ENCODE measurements at places on chromosomes 12 and 14.
A peak's percentile ranks its signal among the peaks of the same experiment; 100 is the strongest.

- no peak for DNase-seq
Observed at GRCh38 chr12:68481181-68481941, 129.3 kb upstream of the RAP1B start.

GRCh38 chr12:130486146-130486435, 148.4 kb downstream of the PIWIL1 start:
- DNase-seq, result no peak

- no peak for DNase-seq
Observed at GRCh38 chr12:13745111-13745860, 236.1 kb downstream of the GRIN2B start.

GRCh38 chr14:78488938-78489337, 318.8 kb downstream of the NRXN3 start:
- DNase-seq, result no peak

GRCh38 chr12:28360253-28360652, 170.0 kb downstream of the CCDC91 start:
- no peak for DNase-seq

DNA sequence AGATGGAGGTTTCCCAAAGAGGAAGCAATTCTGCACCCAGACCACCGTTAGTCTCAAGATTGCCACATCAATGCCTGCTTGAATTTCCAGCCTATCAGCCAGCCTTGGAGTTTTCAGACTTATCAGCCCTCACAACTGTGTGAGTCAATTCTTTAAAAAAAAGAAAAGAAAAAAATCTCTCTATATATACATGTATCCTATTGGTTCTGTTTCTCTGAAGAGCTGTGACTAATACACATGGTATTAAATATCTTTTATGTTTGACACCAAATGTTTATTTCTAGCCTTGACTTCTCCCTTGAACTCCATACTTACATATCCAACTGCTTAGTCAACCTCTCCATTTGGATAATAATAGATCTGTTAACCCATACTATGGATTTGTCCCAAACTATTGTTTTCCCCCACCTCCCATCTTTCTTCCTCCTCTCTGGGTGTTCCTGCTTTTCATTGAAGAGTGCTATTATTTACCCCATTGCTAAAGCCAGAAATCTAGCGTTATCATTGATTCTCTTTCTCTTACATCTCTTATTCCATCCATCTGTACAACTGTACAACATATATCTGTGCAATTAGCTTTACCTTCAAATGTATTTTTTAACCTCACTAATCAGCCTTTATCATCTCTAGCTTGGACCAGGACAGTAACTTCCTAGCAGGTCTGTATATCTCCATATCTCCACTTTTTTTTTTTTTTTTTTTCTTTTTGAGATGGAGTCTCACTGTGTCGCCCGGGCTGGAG, 22.7 kb upstream of the EID3 start:
- DNase-seq, result peak; percentile 68

DNA sequence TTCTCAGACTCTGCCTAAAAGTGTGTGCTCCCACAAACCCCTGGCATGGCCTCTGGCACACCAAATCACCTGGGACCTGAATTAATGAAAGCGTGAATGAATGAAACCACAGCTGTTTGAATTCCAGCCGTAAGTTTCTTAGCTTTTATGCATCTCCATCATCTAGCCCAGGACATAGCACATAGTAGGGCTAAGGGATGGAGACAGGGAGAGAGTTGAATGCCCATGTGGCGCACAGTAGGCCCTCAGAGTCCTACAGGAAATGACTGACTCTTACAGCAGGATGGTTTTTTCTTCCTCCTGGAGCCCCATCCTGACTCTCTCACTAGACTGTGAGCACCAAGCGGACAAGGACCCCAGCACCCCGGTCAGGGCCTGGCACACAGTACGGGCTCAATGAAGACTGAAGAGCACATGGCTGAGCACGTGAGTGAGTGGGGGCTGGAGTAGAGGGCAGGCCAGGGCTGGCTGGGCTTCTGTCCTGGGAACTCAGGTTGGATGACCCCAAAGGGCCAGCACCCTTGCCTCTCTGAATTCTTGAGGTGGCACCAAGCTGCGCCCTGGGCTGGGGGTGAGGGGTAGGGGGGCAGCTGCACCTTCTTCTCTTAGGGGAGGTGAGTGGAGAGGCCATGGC, 351.3 kb downstream of the MED13L start:
- DNase-seq, result no peak

DNA sequence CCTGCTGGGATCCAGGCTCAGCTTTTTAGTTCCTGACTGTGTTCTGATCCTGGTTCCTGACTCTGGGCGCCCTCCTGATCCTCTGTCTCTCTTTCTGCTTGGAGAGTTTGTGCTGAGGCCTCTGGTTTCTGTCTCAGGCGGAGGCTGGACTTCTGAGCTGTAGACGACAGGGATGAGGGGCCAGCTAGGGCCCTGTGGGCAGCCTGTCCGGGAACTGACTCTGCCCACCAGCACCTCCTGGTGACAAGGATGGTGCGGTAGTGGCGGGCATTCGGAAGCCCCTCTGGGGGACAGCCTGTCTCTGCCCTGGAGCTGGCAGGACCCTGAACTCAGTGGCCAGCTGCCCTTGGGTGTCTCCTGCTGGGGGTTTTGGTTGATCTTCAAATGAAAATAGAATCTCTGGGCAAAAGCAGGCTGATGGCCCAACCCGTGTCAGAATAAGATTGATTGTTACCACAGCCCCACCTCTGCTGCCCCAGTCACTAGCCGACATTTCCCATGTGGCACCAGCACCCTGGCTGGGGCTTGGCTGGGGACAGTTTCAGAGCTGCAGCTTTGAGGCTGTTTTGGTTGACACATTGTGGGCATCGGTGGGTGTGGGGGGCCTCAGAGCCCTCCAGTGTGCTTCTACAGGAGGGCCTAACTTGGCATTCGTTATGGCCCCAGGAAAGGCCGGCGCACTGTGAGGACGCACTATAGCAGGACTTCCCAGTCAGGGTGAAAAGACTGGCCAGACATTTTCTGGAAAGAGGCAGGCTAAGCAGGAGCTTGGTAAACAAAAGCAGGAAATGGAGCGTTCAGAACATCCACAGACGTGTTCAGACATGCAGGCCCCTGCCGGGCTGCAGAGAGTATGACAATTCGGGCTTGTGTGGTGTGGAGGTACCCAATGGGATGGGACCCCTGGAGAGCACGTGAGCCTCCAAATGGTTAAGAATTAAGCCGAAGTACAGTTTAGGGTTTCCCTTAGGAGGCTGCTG, 16.2 kb downstream of the KRT80 start:
- DNase-seq, result no peak

DNA sequence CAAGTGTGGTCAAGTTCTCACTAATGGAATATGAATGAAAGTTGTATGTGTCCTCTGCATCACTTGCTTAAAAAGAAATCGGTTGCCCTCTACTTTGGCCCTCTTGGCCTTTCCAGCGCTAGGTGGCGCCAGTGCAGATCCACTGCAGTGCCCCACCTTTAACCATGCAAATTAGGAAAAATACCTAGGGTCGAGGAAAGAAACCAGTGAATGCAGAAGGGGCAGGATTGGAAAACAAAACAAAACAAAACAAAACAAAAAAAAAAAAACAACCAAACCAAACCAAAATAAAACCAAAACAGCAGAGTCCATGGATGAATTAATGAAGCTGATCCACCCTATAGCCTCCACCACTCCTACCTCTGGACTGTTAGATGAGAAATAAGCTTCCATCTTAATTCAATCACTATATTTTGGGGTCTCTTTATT, 12.9 kb upstream of the NEMF start:
- DNase-seq, result no peak

DNA sequence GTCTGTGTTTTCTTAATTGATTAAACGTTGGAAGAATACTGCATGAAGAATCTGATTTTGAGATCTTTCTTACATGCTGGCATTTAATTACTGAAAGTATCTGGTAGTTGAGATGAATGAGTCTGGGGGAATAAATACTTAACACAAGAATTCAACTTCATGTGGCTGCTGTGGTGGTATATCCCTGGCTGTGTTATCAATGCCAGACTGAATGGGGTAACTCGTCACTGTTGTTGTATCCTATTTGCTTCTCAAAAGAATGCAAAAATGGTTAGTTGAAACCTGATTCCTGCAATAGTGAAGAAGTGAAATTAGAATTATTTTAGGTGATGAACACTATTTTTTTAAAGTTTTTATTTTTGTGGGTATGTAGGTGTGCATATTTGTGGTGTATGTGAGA, 72.5 kb downstream of the HMGA2 start:
- DNase-seq, result no peak

GRCh38 chr12:43214166-43214565, 337.8 kb downstream of the ADAMTS20 start:
- DNase-seq, result no peak

DNA sequence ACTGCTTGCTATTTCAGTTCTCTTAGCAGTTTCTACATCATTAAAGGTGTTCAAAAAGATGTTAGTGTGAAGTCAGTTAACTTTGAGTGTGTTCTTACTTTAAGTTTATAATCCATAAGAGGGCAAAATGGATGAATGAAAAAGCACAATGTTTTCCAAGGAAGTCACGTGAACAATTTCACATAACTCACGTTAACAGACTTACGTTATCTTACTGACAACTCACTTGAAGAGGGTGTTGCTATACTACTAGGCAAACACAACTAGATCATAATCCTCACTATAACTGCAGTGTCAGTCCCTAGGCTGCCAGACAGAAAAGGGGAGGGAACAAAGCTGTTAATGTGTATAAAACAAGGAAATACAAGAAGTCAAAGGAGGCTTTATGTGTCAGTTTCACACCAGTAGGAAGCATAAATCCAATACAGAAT, 6.4 kb downstream of the SLC2A13 start:
- no peak for DNase-seq

DNA sequence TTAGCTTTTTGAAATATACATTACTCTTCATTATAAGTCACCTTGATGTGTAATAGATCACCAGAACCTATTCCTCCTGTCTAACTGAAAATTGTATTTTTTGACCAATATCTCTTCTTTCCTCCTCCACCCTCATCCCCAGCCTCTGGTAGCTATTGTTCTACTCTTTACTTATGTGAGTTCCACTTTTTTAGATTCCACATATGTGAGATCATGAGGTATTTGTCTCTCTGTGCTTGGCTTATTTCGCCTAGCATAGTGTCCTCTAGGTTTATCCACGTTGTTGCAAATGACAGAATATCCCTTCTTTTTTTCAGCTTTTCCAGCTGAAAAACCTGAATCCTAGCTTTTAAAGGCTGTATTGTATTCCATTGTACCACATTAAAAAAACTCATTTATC, 82.1 kb downstream of the MIPOL1 start:
- DNase-seq, result no peak

DNA sequence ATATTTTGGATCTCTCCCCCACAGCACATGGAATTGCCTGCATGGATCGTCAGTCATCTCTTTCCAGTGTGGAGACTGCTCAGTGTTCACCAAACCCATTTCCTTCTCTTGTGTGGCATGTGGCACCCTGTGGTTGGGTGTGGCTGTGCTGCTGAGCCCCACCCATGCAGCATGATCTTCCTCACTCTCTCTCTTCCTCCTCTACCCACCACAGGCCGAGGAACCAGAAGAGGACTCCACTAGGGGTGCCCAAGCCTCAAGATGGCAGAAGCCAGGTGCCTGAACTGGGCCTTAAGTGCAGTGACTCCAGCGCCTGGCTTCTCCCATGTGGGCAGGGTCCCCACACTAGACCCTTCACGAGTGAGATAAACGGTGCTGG, 66.8 kb upstream of the GPR68 start:
- DNase-seq, result no peak

- DNase-seq, result no peak
Observed at GRCh38 chr12:1501695-1502378, 92.5 kb downstream of the FBXL14 start.

DNA sequence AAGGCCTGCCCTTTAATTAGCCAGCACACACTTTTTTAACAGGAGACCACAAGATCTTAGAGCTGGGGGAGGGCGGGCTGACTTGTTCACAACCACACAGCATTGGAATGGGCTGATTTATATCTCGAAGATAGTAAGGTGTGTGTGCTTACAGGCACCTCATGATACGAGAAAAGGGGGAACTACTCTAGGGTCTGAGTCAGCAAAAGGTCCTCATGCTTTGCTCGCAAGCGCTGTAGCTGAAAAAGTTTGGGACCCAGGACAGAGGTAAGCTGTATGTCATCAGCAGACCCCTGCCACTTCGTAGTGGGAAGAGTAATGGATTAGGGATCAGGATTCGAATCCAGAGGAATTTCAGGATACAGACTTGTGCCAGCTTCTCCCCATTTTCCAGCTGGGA, 88.9 kb upstream of the RBM19 start:
- DNase-seq, result no peak

GRCh38 chr14:52974406-52974805, 23.6 kb upstream of the FERMT2 start:
- no peak for DNase-seq

GRCh38 chr14:67623114-67623513, 3.4 kb downstream of the ARG2 start:
- DNase-seq, result no peak

GRCh38 chr14:71400871-71401321, 493.6 kb downstream of the PCNX1 start:
- DNase-seq, result no peak

DNA sequence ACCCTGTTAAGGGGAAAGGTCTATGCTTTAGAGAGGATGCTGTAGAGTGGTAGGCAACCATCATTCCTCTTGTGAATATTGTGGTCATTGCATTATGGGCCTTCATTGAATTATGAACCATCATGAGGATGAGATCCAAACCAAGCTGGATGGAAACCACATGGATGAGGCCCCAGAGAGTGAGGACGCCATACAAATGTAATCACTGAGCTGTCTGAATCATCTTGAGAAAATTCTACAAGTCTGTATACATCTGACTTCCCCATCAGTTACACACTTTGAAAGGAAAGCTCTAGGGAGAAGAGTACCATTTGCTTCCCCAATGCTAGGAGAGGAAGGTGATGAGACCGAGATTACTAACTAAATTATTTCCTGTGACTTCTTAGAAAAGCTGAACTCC, 172.9 kb downstream of the CACNA1C start:
- DNase-seq, result no peak

DNA sequence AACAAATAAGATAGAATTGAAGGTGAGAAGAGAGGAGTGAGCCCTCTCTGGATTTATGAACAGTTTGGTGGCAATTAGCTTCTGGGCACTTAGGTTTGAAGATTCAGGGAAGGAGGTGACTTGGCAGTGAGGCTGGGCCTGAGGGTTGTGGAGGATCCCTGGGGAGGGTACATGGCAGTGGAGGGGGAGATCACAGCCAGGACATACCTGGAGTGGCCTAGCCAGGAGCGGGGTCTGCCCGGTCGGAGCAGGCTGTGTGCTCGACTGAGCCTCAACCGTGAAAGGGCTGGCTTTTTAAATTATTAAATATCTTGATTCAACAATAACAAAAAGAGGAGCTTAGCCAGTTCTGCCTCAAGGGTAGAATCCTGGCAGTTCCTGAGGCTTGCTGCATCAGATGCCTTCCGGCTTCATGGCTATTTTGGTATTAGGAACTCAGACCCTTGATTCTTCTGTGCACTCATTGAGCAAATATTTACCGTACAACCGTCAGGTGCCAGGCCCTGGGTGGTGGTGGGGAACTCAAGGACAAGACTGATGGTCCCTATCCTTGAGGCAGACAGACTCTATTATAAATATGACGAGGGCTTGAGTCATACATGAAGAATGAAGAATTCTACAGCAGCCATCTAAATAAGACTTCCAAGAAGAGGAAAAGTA, 73.4 kb downstream of the SPTB start:
- DNase-seq, result no peak

GRCh38 chr12:105935106-105935505, 203.6 kb downstream of the NUAK1 start:
- DNase-seq, result no peak

GRCh38 chr14:34479694-34480093, 17.7 kb upstream of the SPTSSA start:
- DNase-seq, result no peak

GRCh38 chr12:104433061-104433460, 23.7 kb upstream of the CHST11 start:
- DNase-seq, result no peak
